ENCODE measurements at places on chromosomes 3 and 15. TPM values are rescaled to one million over a fixed set of nuclear protein-coding genes. Genes with fewer than 3 reads are reported as not detected.

The NXPE3 gene
- total RNA-seq = 3.9 TPM

The PP2D1 gene
- not detected for total RNA-seq

The SNX33 gene
- total RNA-seq = 15.0 TPM

The ALDH1L1 gene
- 11.1 TPM for total RNA-seq

The ACOX2 gene
- total RNA-seq = not detected

The ACTC1 gene
- total RNA-seq = not detected

The KIF7 gene
- total RNA-seq = 1.3 TPM

Data from bronchial epithelial cell (primary cell).